GM13977 (cell line): ENCODE measurements at places on chromosomes 7 and 10.
A peak's percentile ranks its signal among the peaks of the same experiment; 100 is the strongest.

DNA sequence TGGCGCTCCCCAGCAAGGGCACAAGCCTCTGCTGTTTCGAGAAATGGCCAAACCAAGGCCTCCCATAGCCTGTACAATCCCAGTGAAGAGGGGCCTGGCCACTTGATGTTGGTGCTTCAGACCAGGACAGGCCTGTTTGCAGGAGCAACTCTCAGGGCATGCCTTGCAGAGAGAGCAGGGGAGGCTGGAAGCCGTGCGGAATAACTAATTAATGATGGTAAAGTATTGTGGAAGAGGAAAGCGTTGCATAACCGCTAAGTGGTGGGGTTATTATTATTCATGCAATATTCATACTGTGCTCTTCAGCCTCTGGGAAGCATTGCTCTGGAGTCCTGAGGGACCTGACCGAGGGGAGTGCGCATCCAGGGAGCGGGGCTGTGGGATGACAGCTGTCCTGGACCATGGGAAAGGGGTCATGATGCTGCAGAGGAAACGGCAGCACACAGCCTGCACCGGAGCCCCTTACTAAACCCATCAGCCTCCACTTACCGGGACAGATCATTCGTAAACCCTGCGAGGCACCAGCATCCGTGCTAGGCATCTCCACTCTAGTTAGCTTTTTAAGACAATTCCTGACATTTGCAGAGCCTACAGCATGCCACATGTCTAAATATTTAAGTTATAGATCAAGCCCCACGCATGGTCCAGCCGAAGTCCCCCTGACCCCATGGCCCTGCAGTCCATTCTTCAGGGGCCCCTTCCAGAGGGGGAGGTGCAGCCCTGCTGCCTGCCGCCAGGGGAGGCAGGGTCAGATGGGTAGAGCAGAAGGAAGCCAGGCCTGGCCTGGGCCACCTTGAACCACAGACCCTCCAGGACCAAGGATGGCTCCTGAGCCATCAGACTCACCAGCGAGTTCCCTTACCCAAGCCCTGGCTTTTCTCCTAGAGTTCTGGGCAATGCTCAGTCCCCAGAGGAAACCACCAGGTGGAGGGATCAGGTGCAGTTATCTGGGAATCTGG is 11.6 kb downstream of the TMEM273 start:
- DNase-seq, result no peak

- no peak for DNase-seq
Observed at GRCh38 chr7:101140746-101141382, 13.4 kb upstream of the AP1S1 start.

DNA sequence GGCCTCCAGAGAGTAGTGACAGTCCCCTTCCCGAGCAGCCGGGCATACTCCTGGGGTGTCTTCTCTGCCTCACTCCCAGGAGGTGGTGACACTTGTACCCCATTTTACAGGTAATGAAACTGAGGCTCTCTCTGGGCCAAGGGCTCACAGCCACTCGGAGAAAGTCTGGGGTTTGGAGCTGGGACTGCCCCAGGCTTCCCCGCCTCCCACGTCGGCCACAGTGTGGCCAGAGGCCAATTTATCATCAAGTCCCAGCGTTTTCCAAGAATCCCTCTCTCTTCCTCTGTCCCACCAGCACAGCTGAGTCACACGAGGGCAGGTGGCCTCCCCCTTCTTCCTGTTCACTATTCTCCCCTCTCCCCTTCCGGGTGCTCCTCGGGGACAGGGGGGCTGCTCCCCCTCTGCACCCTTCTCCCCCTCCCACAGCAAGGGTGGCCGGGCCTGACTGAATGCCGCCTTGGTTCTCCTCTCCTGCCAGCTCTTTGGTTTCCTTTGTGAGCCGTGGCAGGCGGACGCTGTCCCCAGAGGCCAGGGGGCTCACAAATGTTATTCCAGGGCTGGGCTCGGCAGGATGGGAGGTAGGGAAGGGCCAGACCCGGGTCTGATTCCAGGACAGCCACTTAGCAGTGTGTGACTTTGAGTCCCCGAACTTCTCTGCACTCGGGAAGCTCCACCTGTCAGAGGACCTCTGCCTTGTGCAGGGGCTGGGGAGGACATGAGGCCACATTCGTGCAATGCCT is 17.7 kb downstream of the CLIP2 start:
- DNase-seq, result no peak

DNA sequence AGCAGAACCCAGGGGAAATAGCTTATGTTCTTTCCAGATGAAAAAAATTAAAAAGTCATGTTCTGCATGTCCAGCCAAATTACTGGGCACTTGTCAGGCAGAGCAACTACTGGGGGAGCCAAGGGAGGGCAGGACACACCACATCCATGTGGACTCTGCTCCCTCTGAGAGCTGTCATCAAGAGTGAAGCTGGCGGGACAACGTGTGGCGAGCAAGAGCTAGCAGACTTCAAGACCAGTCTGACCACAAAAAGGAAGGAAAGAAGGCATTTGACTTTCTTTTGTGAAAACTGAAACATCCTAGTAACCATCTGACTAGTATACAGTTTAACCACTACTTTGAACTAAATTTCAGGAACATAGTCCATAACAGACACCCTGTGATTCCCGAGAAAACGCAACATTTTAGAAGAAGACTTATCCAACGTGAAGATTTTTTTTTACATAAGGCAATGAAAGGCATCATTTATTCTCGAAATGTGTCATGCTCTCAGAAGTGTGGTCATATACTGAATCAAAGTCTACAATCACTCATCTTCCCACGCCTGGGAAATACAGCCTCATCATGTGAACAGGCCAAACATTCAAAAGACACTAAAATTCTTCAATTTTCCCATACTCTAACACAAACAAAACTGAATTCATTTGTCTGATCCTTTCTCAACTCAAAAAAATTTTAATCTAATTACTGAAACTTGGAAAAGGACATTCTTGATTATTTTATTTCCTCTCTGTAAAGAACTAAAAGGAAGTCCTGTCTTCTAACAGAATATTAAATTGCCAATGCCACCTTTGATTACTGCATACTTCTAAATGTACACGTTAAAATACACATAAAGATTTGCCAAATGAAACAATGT is 15.5 kb downstream of the CYTH3 start:
- DNase-seq, result peak; percentile 47

DNA sequence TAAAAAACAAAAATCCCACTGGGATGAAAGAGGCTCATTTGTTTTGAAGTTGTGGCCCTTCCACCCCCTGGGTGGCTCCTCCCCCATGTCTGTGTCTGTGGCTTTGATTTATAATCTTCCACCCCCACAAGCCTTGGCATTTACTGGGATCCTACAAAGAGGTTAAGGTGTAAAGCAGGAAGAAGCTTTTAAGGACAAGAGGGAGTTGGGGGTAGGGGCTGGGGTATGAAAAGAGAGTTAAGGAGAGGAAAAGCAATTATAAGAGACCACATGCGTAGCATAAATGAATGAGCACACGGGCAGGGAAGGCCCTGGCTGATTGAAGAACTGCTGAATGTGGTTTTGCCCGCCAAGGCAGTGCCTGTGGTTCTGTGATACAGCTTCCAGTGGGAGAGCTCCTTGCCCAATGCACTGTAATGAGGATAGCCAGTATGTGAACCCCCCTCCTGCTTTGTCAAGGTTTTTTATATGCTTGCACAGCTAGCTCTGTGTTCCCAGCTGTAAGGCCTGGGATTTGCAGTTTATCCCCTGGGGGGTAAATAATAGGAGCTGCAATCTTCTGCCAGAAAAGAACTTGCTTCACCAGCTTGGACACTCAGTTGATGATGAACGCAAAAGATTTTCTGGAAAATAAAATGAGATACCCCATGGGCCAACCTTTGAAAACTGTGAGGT is 34.7 kb upstream of the KMT2E start:
- DNase-seq, result no peak
